ENCODE measurements at places on chromosomes 12 and 14.

GRCh38 chr12:32255588-32255987, 143.8 kb upstream of the FGD4 start:
- no peak for DNase-seq

DNA sequence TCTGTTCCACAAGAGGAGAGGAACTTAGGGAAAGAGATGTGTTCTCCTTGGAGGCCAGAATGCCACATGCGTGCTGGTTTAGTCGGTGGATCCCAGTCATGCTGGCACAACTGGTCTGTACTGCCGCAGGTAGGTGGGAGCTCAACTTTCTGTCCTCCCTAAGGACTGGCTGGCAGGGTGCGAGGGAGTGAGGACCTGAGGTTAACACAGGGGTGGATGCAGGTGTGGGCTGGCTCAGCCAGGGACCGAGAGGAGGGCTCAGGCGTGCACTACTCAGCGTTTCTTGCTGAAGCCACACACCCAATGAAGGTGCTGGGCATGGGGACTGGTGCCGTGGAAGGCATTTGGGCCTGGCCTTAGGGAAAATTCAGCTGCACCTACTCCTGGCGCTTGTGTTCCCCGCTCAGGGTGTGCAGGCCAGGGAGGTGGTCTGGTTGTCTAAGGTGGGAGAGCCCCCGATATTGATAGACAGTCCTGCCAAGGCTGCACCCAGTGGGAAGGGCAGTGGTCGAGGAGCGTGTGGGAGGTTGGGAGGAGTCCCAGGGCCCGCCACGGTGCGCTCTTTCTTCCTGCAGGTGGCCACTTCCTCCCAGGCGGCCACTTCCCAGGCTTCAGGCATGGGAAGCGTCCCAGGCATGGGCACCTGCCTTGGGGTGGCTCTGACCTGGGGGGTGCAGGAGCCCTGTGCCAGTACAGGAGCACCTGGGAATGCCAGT, 138.4 kb downstream of the ADGRD1 start:
- DNase-seq: no peak

GRCh38 chr12:95116773-95117172, 43.4 kb upstream of the NR2C1 start:
- no peak for DNase-seq

DNA sequence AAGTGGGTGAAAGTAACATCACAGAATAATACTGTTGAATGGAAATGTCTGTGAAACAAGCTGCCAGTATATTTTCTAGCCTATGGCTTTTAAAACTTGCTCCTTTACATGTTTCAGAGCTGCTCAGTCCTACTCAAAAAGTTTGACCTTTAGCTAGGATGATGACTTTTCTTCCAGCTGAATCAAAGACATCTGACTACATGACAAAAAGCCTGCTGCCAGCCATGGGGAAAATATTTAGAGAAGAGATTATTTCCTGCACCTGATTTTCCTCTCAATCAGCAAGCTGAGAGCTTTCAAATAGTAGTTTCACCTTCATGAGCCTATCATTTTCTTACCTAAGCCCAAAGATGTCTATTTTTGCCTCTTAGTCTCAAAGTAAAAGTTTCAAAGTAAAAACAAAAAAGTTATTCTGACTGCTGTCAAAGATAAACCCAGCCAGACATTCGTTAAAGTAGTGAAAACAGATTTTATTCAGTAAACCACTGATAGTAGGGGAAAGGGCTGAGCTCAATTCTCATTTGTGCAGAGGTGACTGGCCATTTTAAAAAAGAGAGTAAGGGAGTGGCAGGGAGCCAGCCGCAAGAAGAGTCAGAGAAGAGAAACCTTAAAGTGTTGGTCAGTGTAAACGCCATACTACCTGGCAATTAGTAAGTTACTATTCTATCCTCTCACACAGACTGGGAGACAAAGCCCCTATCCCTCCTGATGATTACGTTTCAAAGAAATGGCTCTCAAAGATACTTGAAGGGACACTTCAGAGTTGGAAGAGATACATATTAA, 2.2 kb downstream of the ATP6V1D start:
- no peak for DNase-seq

- no peak for DNase-seq
These were observed 14.7 kb downstream of the P2RX4 start for GRCh38 chr12:121224591-121224990.

- DNase-seq: no peak
These were observed 28.0 kb downstream of the NELL2 start for GRCh38 chr12:44847888-44848702.

- no peak for DNase-seq
These were observed 157.7 kb upstream of the TMEM132C start for GRCh38 chr12:128109236-128109635.

DNA sequence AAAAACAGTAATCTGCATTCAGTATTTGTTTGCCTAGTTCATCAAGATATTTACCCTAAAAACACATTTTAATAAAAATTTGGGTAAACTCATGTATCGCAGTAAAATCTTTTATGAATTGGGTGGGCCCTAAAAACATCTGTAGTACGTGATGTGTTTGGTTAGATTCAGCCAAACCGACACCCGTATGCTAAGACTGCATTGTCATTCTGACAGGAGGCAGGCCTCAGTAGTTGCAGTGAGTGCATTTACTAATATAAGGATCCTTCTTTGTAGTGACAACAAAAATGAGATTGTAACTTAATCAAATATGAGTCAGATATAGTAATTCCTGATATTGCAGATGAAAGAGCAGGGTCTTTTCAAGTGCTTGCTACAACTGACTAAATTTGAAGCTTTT, 191.8 kb downstream of the SLC16A7 start:
- DNase-seq: no peak

- no peak for DNase-seq
These were observed 12.2 kb upstream of the ITPR2 start for GRCh38 chr12:26845057-26845666.

DNA sequence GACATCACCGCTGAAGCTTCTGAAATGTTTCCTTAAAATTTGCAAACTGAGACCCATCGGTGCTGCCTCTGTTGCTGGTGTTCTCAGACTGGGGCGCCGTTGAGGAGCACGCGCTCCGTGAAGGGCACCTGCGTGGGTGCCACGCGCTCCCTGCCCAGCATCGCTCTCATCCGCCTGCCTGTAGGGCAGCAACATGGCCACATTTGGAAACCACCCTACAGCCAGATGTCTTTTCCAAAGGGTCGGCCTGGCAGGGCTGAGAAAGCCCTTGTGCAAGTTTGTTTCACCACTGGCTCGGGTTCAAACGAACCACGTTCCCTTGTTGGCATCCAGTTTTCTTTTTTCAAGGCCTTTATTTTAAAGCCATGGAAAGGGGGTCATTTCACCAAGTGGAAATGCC, 13.9 kb downstream of the ADGRD1 start:
- DNase-seq: no peak

GRCh38 chr14:69980457-69981425, 101.5 kb downstream of the SMOC1 start:
- no peak for DNase-seq

DNA sequence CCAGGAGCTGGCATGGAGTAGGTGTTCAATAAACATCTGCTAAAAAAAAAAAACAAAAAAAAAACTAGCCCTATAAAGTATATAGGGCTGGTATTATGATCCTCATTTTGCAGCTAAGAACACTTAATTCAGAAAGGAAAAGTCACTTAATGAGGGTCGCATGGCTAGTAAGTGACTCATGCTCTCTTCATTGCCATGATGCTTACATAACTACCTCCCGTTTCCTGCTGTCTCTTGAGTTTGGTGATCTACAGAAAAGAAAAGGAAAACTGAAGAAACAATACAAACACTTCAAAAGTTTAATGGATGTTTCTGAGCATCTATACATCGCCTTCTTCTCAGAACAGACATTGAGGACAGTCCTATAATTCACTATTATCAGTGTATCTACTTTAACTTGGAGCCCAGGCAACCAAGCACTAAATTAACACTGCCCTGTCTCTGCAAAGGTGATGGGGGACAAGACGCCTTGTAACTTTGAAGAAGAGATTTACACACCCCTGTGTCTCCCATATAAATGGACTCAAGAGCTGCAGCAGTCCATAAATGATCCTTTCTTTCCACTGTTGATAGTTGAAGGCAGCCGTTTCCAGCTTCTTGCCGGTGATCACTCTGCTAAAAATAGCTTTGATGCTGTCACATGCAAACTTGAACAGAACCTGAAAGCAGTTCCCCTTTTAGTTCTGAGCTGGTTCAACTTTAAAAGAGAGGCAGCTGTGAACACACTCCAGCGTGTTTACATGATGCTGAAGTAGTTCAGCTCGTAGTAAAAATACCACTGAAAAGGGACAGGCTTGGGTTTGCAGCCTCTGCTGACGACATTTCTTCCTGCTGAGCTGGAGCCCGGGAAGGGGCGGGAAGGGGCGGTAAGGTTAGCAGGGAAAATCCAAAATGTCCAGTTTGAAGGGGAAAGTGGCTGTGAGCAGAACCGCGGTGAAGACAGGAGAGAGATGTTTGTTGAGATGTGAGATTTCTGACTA, 113.3 kb downstream of the FOXN3 start:
- DNase-seq: no peak

Data from cortex of kidney (tissue), 1 donor.